ENCODE measurements at places on chromosomes 5 and 9.

GRCh38 chr5:122501089-122501435 is 189.0 kb downstream of the SNCAIP start:
- H3K27ac ChIP-seq, result no peak overlapping the region
- H3K27me3 ChIP-seq, result peaks cover 3% of the 10 kb centered on the region
- DNase-seq, result no peak
- H3K4me3 ChIP-seq, result no peak overlapping the region

GRCh38 chr5:16723821-16724220 is 107.0 kb upstream of the RETREG1 start:
- H3K27ac ChIP-seq, result no peak overlapping the region
- no peak overlapping the region for H3K4me3 ChIP-seq
- DNase-seq, result no peak

DNA sequence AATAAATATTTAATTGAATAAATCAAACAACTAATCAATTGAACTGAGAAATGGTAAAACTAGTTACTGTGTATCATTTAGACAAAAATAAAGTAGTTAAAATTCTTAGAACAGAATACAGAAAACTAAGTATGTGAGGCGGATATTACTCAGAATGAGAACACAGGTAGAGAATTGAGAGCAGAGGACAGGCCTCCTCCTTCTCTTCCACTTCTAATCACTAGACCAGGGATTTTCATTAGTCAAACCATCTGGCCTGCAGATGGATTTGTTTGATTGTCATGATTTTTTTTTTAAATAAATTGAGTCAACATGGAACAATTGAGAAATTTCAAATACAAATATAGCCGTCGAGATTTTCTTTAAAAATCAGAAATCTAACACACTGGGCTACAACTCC is 198.6 kb upstream of the HMHB1 start:
- H3K4me1 ChIP-seq, result no peaks in the 10 kb centered on the region
- no peak overlapping the region for H3K27ac ChIP-seq
- no peak for DNase-seq
- no peak overlapping the region for H3K4me3 ChIP-seq
- H3K27me3 ChIP-seq, result no peaks in the 10 kb centered on the region

GRCh38 chr5:116881921-116882531 is 307.4 kb upstream of the SEMA6A start:
- no peaks in the 10 kb centered on the region for H3K27me3 ChIP-seq
- H3K27ac ChIP-seq, result no peak overlapping the region
- no peaks in the 10 kb centered on the region for H3K4me1 ChIP-seq
- H3K36me3 ChIP-seq, result no peaks in the 10 kb centered on the region

DNA sequence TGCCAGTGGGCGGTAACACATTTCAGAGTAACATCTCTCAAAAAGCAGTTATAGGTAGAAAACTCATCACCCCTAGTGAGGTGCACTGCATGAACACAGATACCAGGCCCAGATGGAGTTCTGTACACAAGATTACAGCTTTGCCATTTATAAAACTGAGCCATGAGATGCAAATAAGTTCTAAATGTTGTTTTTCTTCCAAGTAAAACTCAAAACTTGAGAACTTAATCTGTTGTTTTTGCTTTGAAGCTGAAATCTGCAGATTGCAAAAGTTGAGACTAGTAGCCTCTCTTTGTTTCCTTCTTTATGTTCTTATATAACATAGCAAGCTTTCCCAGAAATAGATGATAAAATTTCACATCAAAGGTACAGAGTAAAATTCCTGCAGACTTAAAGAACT is 434.1 kb downstream of the PLK2 start:
- no peak overlapping the region for H3K4me3 ChIP-seq
- no peak overlapping the region for H3K27ac ChIP-seq
- H3K4me1 ChIP-seq, result no peaks in the 10 kb centered on the region
- H3K36me3 ChIP-seq, result no peaks in the 10 kb centered on the region

- no peak overlapping the region for H3K4me3 ChIP-seq
- no peak overlapping the region for H3K27ac ChIP-seq
- H3K36me3 ChIP-seq, result no peaks in the 10 kb centered on the region
- no peaks in the 10 kb centered on the region for H3K27me3 ChIP-seq
- H3K4me1 ChIP-seq, result peaks cover 27% of the 10 kb centered on the region
Measured at GRCh38 chr5:128777052-128777451, 188.2 kb upstream of the SLC27A6 start.

- DNase-seq, result no peak
- H3K27me3 ChIP-seq, result no peaks in the 10 kb centered on the region
- H3K4me3 ChIP-seq, result peak overlapping the region; percentile 73
- no peaks in the 10 kb centered on the region for H3K4me1 ChIP-seq
- no peak overlapping the region for H3K27ac ChIP-seq
Measured at GRCh38 chr9:98191671-98192502, 550 bp downstream of the CORO2A start.

DNA sequence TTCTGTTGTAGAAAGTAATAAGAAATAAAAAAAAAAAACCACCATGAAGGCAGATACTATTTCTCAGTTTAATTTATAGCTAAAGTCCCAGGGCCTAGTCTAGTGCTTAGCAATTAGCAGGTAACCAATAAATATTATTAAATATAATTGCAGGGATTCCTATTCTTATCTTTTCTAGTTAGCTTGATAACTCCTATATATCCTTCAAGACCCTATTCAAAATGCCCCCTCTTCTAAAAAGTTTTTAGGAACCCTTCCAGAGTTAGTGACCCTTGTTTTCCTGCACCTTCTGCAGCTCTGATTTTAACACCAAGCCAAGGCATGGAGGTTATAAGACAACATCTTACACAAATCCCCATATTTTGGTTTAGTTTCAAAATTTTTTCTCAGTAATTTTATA is 24.6 kb upstream of the ALDH1B1 start:
- H3K36me3 ChIP-seq, result no peaks in the 10 kb centered on the region
- peaks cover 17% of the 10 kb centered on the region for H3K27me3 ChIP-seq
- no peak overlapping the region for H3K4me3 ChIP-seq

- H3K4me1 ChIP-seq, result no peaks in the 10 kb centered on the region
- no peak for DNase-seq
- no peak overlapping the region for H3K4me3 ChIP-seq
- no peak overlapping the region for H3K27ac ChIP-seq
- no peaks in the 10 kb centered on the region for H3K27me3 ChIP-seq
- H3K36me3 ChIP-seq, result no peaks in the 10 kb centered on the region
Measured at GRCh38 chr9:859251-859650, 17.8 kb downstream of the DMRT1 start.

DNA sequence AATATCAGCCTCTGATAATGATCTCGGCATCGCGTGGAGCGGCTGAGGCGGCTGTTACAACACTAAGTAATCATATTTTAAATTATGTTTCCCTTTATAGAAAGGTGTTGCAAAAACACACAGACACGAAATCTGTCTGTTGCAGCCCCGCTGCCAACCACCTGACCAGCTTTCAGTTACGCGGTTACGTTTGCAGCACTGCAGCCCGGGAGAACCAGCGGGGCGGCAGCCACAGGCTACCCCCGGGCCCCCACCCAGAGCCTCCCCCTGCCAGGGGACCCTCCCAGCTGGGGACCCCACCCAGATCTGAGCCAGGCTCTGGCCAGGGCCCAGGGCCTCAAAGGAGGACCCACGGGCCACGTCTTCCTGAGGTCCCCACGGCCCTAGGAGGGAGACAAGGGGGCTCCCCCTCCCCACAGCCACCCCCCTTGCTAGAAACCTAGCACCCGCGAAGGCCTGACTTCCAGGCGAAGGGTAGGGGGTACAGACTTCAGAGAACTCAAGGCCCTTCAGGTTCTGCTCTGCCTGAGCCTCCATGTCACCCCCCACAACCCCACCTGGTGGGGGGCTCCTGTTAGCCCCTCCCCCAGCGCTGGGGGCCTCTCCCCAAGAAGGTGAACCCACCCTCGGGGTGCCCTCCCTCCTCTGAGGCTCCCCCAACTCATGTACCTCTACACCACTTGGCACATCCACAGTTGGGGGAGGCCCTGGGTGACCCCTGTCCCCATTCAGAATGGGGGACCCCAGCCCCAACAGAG is 6.0 kb downstream of the NACC2 start:
- no peaks in the 10 kb centered on the region for H3K27me3 ChIP-seq
- H3K27ac ChIP-seq, result no peak overlapping the region
- H3K4me3 ChIP-seq, result no peak overlapping the region
- DNase-seq, result no peak

GRCh38 chr9:118595719-118596305 is 773.4 kb downstream of the BRINP1 start:
- peaks cover 2% of the 10 kb centered on the region for H3K27me3 ChIP-seq
- no peaks in the 10 kb centered on the region for H3K4me1 ChIP-seq
- no peak overlapping the region for H3K4me3 ChIP-seq
- peak; percentile 48 for DNase-seq
- no peaks in the 10 kb centered on the region for H3K36me3 ChIP-seq

DNA sequence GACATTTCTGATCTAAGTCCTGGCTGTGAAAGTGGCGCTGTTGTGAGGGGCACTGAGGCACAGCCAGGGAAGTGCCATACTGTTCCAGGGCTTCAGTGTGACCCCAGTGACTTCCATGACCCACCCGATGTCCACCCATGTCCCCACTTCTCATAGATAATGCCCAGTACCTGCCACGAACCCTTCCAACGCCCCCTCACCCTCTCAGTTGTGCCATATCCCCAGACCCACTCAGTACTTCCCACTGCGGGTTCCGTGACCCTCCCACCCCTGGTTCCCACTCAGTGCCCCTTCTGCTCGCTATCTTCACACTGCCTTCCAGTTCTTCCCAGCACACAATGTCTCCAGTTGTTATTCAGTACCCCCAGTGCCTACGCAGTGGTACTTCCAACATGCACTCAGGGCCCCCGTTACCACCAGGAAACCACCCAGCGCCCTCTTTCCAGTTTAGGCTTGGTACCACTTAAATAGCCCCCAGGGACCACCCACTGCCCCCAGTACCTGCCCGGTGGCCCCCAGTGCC is 30.7 kb upstream of the PSD2 start:
- H3K36me3 ChIP-seq, result no peaks in the 10 kb centered on the region
- H3K4me3 ChIP-seq, result no peak overlapping the region
- DNase-seq, result no peak
- peaks cover 21% of the 10 kb centered on the region for H3K4me1 ChIP-seq
- H3K27ac ChIP-seq, result no peak overlapping the region

DNA sequence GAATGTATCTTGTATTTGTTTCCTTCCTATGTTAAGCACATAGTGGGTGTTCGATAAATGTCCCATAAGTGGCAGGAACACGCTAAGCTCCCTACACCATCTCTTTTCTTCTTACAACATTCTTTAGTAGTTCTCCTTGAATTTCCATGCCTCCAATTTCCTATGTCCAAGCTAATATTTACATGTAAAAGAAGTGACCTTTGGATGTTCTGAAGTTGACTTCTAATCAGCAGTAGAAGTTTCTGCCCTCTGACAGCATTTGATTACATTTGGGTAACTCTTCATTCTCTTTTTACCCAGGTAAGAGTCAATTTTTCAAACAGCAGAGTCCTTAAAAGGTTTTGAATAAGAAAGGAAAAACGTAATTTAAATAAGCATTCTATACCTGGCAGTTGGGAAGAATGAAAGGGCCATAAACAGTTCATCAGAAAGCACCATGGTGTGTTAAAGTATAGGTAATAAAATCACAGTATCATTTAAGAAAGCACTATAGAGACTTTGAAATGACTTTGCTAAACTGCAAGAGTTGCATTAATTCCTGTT is 78.9 kb downstream of the TRPM3 start:
- DNase-seq, result no peak
- no peaks in the 10 kb centered on the region for H3K4me1 ChIP-seq
- no peak overlapping the region for H3K4me3 ChIP-seq
- no peak overlapping the region for H3K27ac ChIP-seq
- H3K36me3 ChIP-seq, result no peaks in the 10 kb centered on the region
- peaks cover 4% of the 10 kb centered on the region for H3K27me3 ChIP-seq

GRCh38 chr5:174293481-174293880 is 248.0 kb downstream of the NSG2 start:
- H3K36me3 ChIP-seq, result no peaks in the 10 kb centered on the region
- DNase-seq, result no peak
- no peak overlapping the region for H3K4me3 ChIP-seq
- H3K27ac ChIP-seq, result no peak overlapping the region
- no peaks in the 10 kb centered on the region for H3K4me1 ChIP-seq

Data from endothelial cell of umbilical vein (primary cell).